ENCODE measurements at places on chromosomes 1 and 21.
A peak's percentile ranks its signal among the peaks of the same experiment; 100 is the strongest.

DNA sequence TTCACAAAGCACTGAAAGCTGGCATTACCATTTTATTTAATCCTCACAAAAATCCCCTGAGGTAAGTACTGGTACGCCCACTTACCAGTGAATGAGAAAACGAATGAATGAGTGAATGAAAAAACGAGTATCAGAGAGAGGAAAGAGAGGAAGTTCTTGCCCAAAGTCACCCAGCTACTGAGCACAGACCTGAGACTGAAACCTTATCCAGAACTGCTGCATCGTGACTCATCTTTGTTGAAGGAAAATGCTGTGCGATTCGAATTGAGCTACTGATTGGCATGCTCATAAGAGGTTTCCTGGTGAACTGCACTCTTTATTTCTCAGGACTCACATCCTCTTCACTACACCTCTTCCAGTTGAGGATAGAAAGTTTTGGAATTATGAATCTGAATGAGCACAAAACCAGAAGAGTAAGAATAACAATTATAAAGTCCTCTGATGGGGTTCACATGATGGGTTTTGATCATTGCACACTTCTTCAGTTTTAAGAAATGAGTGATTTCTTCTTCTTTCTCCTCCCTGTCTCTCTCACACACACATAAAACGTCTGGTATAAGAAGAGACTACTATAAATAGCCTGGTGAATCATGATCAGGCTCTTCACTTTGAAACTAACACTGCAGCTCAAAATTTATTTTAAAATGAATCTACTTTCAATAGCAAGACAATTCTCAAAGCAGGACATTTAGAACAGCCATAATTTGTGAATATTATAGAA lies 32.1 kb downstream of the IL12RB2 start:
- peak; percentile 46 for DNase-seq

GRCh38 chr1:55822891-55823290 lies 607.7 kb upstream of the USP24 start:
- DNase-seq, result no peak

DNA sequence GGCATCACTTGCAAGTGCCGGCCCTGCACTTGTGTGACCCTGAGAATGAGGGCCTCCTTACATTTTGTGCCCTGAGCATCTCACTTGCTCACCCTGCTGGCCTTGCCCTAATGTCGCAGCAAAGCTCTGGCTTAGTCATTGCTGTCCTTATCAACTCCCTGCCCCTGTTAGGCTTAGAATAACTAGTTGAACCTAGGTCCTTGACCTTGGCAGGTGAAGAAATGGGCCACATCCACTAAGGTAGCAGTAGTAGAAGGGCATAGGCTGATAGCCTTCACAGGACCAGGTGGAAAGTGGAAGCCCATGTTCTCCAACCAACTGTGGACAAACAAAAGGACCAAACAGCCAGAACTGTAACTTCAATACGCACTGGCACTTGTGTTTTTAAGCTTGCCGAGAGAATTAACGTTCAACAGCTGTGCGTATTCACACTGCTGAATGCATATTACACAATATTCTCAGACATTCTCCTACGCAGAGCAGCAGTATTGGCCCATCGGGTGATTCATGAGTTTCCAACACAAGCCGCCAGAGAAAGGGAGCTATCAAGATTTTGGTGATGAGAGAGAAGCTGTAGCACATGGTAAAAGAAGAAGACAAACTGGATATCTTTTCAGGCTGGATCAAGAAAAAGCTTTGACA lies 27.7 kb upstream of the PTGFRN start:
- no peak for DNase-seq

DNA sequence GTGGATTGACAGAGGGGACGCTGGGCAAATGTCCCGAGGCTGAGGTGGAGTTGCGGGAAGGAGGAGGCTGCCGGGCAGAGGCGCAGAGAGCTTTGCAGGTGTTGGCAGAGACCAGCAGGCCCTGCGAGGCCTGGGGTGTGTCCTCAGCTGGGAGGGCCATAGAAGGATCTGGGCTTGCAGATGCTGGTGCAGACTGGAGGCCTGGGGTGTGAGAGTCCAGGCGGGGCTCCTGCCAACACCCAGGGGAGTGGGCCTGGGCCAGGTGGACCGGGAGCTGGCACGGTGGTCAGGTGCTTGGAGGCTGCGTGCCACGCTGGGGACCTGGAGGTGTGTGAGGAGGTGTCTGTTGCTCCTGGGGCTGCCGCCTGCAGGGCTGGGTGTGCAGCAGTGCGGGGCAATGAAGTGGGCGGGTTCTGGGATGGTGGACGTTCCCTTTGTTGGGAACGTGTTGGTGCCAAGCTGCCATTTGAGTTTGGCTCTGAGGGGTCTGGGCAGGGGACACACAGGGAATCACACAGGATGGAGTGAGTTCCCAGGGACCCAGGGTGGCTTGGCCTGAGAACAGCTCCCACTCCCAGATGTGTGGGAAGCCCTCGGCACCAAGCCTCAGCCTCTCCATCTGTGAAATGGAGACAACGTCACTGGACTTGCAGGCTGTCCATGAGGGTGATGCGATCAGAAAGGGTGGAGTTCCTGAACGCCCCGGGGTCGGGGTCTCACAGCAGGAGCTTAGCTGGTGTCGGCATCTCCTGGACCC lies 39.9 kb upstream of the POFUT2 start:
- no peak for DNase-seq

GRCh38 chr21:44379515-44379848 lies 26.1 kb downstream of the TRPM2 start:
- DNase-seq, result no peak

- DNase-seq, result no peak
These were observed 1.3 kb upstream of the RC3H1 start for GRCh38 chr1:174023440-174023839.

DNA sequence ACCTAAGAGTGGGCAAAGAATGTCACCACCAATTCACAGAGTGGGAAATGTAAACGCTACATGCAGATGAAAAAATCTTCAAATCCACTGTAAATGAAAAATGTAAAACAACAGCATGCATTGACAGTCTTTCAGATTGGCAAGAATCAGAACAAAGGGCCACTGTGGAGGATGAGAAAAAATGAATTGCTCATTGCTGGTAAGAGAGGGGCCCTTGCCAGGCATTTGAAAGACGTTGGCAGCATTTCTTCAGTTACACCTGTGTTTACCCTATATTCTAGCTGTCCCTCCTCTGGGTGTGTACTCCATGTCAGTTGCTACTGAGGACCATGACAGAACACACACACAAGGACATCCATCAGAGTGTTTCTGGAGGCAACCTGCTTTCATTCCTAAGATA lies 25.8 kb upstream of the AADACL3 start:
- no peak for DNase-seq
